Fibroblast of the aortic adventitia (primary cell): ENCODE measurements at places on chromosomes 1 and 21. TPM values are rescaled to one million over a fixed set of nuclear protein-coding genes. Genes with fewer than 3 reads are reported as not detected.

- no peak for DNase-seq
Observed at GRCh38 chr1:30196872-30197638, 526.3 kb downstream of the MATN1 start.

ANGPTL3 gene
- total RNA-seq: under 0.01 TPM in 1 of 2 replicates, not detected in the other

DNA sequence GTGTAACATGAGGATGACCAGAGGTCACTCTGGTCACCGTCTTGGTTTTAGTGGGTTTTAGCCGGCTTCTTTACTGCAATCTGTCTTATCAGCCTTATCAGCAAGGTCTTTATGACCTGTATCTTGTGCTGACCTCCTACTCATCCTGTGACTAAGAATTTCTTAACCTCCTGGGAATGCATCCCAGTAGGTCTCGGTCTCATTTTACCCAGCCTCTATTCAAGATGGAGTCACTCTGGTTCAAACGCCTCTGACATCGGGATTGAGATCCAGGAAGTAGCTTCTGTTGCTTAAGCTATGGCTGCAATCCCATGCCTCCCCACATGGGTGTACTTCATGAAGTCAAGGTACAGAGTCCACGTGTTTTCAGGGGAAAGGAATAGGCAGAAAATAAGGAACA lies 19.9 kb downstream of the FMN2 start:
- DNase-seq: no peak

SLC45A1 gene
- 2.0 TPM in 2 replicates for total RNA-seq
